HS-5 (cell line): ENCODE measurements at places on chromosomes 16 and 17.

DNA sequence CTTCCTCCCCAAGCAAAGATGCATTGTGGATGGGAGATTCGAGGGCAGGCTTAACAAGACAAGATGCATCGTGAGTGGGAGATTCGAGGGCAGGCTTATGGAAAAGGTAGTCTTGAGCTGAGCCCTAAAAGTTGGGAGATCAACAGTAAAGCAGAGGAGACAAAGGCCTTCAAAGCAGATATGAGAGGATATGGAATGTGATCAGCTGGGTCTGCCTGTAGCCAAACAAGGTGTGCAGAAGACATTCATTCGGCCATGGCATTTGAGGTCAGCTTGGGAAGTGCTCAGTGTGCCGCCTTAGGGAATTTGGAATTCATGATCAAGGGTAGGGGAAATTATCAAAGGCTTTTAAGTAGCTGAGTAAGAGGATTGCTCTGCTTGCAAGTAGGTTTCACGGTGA is 39.5 kb downstream of the DNAH9 start:
- no peak for DNase-seq

DNA sequence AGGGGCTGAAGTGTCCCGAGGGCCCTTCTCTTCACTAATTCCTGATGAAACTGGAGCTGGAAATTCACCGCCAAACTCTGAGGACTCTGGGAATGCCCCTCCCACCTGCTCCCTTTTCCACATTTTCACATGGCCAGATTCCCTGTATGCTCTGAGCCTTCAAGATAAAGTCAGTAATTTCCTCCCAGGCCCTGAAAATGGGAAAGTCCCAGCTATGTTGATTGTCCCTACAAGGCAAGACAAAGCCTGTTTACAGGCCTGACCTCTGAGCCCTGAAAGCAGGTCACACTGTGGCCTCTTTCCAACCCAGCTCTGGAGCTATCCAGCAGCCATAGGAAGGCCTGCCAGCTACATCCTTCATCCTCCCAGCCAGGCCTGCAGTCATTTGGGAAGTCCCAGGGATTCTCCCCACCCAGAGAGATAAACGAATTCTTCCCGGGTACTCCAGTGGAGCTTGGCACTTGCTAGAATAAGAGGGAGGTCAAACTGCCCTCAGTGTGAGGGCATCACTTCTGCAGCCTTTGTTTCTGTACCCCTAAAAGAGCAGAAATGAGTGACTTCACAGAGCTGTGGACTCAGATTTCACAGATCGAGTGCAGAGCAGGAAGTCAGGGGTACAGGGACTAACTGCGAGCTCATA is 19.6 kb upstream of the CCL2 start:
- no peak for DNase-seq

GRCh38 chr17:81502471-81503017 is 10.1 kb downstream of the ACTG1 start:
- DNase-seq, result no peak

GRCh38 chr17:16583781-16584180 is 14.8 kb upstream of the ZNF287 start:
- no peak for DNase-seq

- DNase-seq, result no peak
These were observed 11.4 kb downstream of the HOXB4 start for GRCh38 chr17:48566717-48567116.

GRCh38 chr16:50195756-50196155 is 42.6 kb downstream of the TENT4B start:
- no peak for DNase-seq

GRCh38 chr17:57286399-57287105 is 30.2 kb downstream of the MSI2 start:
- no peak for DNase-seq

DNA sequence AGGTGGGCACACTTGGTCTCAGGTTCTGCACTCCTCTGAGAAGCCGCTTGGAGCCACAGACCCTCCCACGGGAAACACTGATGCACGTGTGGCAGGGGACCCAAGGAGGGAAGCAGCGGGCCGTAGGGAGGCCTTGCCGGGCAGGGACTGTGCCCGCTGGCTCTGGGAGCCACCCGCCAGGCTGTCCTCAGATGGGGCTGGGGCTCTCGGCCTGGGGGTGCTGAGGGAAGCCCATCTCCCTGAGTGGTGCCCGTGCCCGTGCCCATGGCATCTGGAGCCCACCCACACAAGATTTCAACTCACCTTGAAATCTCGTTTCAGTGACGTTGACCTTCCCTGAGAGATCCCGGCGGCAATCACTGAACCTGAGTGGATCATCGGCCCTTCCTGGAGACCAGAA is 12.6 kb upstream of the CCDC154 start:
- DNase-seq, result no peak

- DNase-seq, result no peak
These were observed 20.6 kb downstream of the MPRIP start for GRCh38 chr17:17062866-17063265.

- DNase-seq, result no peak
These were observed 149.2 kb upstream of the TBX2 start for GRCh38 chr17:61250335-61250890.

DNA sequence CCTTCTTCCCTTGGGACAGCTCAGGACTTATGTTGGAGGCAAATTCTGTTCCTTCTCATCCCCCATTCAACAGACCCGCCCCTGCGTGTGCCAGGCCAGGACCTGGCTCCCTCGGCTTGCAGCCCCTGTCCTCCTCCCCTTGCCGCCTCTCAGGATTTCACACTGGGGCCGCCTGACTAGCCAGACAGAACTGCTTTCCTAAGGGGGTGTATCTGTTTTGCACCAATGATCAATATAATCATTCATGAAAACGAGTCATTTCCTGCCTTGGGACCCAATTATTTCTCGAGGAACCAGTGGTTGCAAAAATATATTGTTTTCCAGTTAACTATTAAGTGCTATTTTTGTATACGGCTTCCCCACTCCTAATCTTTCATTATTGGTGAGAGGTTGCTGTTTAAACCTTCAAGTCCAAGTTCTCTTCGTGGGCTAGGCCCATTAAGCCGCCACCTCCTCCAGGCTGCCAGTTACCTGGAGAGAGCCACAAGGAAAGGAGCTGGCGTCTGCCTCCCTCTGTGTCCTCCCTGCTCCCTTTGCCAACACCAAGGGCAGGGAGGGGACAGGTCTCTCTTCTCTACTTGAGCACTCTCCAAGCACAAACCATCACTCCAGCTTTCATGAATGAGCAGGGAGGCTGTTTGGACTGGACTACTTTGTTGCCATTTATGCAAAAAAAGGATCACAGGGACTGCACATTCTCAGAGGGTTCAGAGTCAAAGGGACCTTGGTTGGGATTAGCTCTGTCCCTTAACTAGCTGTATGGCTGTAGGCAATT is 8.9 kb downstream of the DCAKD start:
- no peak for DNase-seq

GRCh38 chr17:40179923-40180659 is 2.8 kb downstream of the RAPGEFL1 start:
- DNase-seq, result no peak

- no peak for DNase-seq
These were observed 8.9 kb upstream of the NME1 start for GRCh38 chr17:51144266-51145022.

GRCh38 chr16:29315916-29316517 is 90.5 kb downstream of the NPIPB11 start:
- DNase-seq, result no peak

DNA sequence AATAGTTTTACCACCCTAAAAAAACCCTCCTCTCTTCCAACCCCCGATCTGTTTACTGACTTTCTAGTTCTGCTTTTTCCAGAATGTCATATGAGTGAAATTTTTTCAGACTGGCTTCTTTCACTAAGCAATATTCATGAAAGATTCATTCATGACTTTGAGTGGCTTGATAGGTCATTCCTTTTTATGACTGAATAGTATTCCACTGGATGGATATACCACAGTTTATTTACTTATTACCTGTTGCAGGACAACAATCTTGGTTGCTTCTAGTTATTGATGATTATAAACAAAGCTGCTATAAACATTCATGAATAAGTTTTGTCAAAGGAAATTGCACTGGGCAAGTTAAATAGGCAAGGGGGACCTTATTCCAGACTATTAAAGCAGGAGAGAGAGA is 264.2 kb downstream of the UTP18 start:
- no peak for DNase-seq

- no peak for DNase-seq
These were observed 4.9 kb upstream of the LIMD2 start for GRCh38 chr17:63704836-63705235.

GRCh38 chr17:7883781-7884386 is 4.7 kb upstream of the CHD3 start:
- no peak for DNase-seq

GRCh38 chr16:8887952-8888560 is 5.9 kb downstream of the LITAFD start:
- DNase-seq, result no peak

- no peak for DNase-seq
These were observed 25.2 kb upstream of the CCL22 start for GRCh38 chr16:57333402-57333801.

GRCh38 chr16:70764632-70765031 is 36.3 kb downstream of the VAC14 start:
- no peak for DNase-seq

- DNase-seq, result no peak
These were observed 132.1 kb downstream of the CDH13 start for GRCh38 chr16:82758904-82759303.

- DNase-seq, result no peak
These were observed 328.0 kb downstream of the TMEM114 start for GRCh38 chr16:8262299-8262698.

DNA sequence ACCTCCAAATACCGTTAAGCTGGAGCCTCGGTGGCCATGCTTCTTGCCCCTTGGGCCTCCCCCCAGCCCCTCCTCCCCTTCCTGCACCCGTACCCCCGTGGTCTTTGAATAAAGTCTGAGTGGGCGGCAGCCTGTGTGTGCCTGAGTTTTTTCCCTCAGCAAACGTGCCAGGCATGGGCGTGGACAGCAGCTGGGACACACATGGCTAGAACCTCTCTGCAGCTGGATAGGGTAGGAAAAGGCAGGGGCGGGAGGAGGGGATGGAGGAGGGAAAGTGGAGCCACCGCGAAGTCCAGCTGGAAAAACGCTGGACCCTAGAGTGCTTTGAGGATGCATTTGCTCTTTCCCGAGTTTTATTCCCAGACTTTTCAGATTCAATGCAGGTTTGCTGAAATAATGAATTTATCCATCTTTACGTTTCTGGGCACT is 928 bp downstream of the HBA1 start:
- DNase-seq, result no peak

- DNase-seq, result no peak
These were observed 6.2 kb upstream of the NOTUM start for GRCh38 chr17:81967244-81967532.

DNA sequence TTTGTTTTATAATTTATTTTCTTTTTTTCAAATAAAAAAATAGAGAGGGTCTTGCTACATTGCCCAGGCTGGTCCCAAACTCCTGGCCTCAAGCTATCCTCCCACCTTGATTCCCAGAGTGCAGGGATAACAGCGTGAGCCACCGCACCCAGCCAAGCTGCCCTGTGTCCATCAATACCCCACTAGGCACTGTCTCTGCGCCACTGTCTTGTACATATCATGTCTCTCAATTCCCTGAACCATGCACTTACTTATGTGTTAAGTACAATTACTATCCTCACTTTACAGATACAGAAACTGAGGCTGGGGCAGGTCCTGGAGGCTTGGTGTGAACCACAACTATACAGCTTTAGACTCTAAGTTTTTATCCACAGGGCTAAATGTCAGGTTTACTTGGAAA is 11.7 kb downstream of the NSMCE1 start:
- no peak for DNase-seq

- DNase-seq, result no peak
These were observed at the start of gene FOXN1 for GRCh38 chr17:28505986-28506665. FOXN1 (plus strand) TSS chr17:28506348; CDS start chr17:28523970, 17,622 bp downstream.

DNA sequence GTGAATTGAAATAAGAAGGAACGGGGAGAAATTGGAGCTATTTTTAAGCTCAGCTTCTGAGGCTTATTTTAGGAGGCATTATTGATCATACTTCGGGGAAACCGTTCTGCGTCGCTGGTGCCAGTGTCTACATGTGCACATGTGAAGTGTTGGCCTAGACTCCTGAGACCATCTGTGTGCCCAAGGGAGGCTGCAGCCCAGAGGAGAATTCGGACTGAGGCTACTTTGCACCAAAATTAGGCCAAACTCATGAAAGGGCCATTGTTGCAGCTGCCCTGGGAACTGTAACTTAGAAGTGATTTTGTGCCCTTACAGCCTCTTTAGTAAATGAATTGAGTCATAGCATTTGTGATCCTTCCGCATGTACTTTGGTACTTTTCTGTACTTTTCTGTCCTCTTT is 102.0 kb upstream of the NOL11 start:
- no peak for DNase-seq

- no peak for DNase-seq
These were observed 401.2 kb downstream of the SEC14L1 start for GRCh38 chr17:77542011-77542410.

- no peak for DNase-seq
These were observed 127.7 kb downstream of the XYLT1 start for GRCh38 chr16:17343028-17343427.
